IPS DF 19.7 (cell line): ENCODE measurements at places on chromosomes 4 and X.

- DNase-seq = no peak
Observed at GRCh38 chr4:149555799-149556198, 259.8 kb downstream of the IQCM start.

- no peak for DNase-seq
Observed at GRCh38 chrX:15158736-15159406, 111.0 kb downstream of the ASB9 start.

GRCh38 chrX:72094894-72095293 is 36.8 kb downstream of the RTL5 start:
- DNase-seq = no peak

GRCh38 chr4:123312116-123312515 is 84.5 kb upstream of the SPRY1 start:
- DNase-seq = no peak

GRCh38 chr4:142248946-142249345 is 597.2 kb downstream of the INPP4B start:
- DNase-seq = no peak

GRCh38 chrX:16185725-16186136 is 18.4 kb downstream of the MAGEB17 start:
- DNase-seq = no peak

GRCh38 chr4:140673729-140674128 is 82.5 kb downstream of the TBC1D9 start:
- DNase-seq = no peak

- no peak for DNase-seq
Observed at GRCh38 chrX:133810925-133811324, 174.5 kb downstream of the GPC3 start.

GRCh38 chrX:39983715-39984114 is 114.0 kb downstream of the BCOR start:
- no peak for DNase-seq

DNA sequence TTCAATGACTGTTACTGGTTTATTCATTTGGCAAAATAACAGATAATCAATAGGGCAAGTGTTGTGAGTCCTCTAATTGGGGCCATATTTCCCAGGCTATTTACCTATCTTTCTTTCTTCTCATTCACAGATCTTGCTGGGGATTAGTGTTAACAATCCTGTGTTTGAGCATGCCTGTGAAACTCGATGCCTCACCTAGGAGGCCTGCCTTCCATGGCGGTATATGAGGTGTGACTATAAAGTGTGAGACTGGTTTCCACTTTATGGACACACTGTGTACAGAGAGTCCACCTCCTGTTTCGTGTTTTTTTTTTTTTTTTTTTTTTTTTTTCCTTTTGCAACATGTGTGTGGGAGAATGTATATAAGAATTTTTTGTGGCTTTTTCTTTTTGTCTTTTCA is 199.3 kb downstream of the BMPR1B start:
- DNase-seq = peak; percentile 12

GRCh38 chrX:126836186-126836585 is 16.7 kb downstream of the PRR32 start:
- DNase-seq = no peak

DNA sequence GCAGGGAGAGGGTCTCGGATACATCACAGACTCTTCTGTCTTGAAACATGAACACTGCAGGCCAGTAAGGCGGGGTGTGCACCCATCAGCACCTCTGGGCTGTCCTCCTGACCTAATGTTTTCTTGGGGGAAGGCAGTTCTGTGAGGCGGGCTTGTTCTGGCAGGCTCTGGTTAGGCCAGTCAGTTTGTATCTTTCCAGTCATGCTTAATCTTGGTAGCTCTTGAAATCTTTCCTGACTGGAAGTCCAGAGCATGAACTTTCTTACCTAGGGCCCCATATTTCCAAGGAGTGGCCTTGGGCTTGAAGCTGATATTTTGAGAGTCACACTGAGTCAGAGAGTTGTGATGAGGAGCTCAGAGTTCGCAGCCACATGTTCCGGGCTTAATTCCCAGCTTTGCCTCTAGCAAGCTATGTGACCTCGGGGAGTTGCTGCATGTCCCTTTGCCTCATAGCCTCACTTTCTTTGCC is 54.2 kb upstream of the RASSF6 start:
- no peak for DNase-seq

GRCh38 chr4:77618383-77619241 is 13.0 kb downstream of the CXCL13 start:
- peak; percentile 76 for DNase-seq

GRCh38 chr4:76504613-76505465 is 69.8 kb downstream of the SHROOM3 start:
- no peak for DNase-seq

DNA sequence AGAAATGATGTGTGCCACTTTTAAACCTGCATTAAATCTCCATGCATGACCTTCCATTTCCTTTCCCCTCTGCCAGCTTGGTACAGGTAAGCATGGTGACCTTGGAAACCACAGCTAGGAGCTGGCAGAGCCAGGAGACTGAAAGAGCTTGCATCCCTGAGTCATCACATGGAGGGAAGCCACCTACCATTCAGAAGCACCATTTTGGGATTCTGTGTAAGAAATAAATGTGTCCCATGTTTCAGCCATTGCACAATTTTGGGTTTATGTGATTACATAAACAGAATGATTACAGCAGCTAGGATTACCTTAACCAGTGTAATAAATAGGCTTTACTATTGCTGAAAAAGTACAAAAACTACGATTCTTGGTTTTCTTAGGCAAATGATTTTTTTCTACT is 17.3 kb upstream of the CCDC149 start:
- DNase-seq = no peak

DNA sequence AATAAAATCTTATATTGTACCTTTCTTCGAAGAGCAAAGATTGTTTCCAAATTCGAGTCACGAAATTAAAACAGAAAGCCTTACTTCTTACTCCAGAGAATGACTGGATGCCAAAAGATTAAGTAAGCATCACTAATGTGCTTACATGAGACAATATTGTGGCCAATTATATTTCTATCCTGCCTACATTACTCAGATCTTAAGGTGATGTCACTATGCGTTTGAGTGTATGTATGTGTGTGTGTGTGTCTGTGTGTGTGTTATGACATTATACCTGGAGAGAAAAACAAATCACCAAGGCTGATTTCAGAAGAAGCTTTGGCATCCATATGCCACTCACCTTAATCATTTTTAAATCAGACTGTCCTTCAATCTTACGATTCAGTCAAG is 556.3 kb downstream of the PPARGC1A start:
- DNase-seq = no peak

DNA sequence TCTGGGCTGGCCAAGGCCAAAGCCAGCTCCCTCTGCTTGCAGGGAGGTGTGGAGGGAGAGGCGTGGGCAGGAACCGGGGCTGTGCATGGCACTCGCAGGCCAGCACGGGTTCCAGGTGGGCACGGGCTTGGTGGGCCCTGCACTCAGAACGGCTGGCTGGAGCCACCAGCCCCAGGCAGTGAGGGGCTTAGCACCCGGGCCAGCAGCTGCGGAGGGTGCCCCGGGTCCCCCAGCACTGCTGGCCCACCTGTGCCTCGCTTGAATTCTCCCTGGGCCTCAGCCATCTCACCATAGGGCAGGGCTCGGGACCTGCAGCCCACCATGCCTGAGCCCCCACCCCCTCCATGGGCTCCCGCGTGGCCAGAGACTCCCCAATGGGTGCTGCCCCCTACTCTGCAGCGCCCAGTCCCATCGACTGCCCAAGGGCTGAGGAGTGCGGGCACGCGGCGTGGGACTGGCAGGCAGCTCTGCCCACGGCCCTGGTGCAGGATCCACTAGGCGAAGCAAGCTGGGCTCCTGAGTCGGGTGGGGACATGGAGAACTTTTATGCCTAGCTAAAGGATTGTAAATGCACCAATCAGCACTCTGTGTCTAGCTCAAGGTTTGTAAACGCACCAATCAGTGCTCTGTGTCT is 193.9 kb downstream of the LARP7 start:
- no peak for DNase-seq

GRCh38 chr4:167578906-167579305 is 344.6 kb upstream of the SPOCK3 start:
- DNase-seq = no peak

DNA sequence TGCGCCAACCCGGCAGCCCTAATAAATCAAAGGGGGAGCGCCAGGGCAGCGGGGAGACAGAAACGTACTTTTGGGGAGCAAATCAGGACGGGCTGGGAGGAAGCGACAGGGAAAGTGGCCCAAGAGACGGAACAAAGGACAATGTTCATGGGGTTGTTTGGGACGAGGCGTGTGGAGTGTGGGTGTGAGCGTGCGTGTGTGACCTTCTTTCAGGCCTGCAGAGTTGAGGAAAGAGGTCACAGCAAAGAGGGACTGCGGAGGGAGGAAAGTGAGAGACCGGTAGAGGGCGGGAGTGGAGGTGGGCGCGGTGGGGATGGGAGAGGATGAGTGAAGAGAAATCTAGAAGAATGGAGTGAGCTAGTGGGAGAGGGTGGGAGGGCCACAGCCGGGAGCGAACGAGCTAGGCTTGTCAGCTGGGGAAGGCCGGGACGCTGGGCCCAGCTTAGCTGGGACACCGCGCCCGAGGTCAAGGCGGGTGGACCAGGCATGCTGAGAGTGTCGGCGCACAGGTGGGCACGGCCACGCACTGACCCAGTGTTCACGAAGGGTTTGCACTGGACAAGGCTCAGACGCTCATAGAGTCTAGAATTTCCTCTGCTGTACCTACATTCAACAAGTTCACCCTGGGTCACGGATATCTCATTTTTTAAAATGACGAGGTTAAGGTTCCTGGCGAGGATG is 14.7 kb upstream of the PITX2 start:
- no peak for DNase-seq

- no peak for DNase-seq
Observed at GRCh38 chr4:173414456-173414855, 15.5 kb upstream of the SCRG1 start.

GRCh38 chrX:49171752-49172279 is at the start of gene PLP2:
Gene PLP2, plus strand, starts transcription at chrX:49171898. Its CDS starts 103 bp downstream, at chrX:49172001.
- no peak for DNase-seq

- DNase-seq = no peak
Observed at GRCh38 chrX:55697381-55697780, 20.2 kb upstream of the RRAGB start.

DNA sequence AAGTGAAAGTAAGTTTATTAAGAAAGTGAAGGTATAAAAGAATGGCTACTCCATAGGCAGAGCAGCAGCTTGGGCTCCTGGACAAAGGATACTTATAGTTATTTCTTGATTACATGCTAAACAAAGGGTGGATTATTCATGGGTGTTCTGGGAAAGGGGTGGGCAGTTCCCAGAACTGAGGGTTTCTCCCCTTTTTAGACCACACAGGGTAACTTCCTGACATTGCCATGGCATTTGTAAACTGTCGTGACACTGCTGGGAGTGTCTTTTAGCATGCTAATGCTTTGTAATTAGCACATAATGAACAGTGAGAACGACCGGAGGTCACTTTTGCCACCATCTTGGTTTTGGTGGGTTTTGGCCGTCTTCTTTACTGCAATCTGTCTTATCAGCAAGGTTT is 557.6 kb downstream of the SPRY1 start:
- no peak for DNase-seq

GRCh38 chr4:110188113-110188512 is 10.3 kb downstream of the ELOVL6 start:
- no peak for DNase-seq

- DNase-seq = no peak
Observed at GRCh38 chr4:145230726-145231125, 50.3 kb upstream of the OTUD4 start.

GRCh38 chrX:154040863-154041262 is 21.2 kb upstream of the IRAK1 start:
- DNase-seq = no peak

DNA sequence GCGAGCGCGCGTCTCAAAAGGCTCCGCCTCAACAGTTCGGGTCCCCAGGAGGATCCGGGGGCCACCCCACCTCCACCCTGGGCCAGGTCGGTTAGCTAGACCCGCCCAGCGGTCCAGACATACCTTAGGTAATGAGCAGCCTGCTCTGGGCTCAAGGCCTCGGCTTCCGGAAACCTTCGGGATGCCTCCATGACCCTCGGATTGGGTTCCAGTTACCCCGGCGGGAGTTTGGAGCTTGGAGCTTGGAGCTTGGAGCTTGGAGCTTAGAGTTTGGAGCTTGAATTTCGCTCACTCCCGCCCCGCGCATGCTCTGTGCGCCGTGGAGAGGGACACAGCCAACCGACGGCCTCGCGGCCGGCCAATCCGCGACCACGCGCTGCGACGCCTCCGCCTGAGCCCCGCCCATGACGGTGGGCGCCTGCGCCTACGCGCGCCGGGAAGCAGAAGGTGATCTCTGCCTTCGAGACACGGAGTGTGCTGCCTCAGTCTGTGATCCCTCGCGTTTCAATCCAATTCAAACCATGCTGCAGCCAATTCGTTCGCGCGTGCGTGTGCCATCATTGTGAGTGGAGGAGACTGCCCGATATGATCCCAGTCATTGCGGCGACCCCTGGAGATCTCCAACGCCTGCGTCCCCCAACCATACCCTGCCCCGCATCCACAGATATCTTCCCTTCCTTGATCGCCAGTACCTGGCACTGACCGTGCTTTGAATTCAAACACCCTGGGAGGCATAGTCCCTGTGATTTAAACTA is at the start of gene ERCC6L:
ERCC6L (minus strand) TSS at position 307 of the 755 bp plus-strand sequence; CDS start at position 191, 116 bp downstream.
- peak; percentile 42 for DNase-seq

DNA sequence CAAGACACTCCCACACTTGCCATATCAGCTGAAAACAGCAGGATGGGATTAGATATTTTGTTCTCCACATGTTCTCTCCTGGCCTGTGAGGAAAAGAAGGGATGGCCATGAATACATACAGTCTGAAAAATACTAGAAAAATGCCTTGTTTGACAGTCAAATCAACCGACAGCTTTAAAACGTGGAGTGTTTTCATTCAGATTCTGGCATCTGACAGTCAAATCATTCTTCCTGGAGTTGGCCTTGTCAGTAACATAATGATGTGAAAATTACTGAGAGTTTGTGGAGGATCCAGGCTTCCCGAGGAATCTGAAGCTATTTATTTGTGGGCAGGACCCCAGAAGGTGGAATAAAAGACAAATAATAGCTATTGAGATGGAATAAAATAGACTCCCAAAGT is 188.2 kb downstream of the LDB2 start:
- no peak for DNase-seq

DNA sequence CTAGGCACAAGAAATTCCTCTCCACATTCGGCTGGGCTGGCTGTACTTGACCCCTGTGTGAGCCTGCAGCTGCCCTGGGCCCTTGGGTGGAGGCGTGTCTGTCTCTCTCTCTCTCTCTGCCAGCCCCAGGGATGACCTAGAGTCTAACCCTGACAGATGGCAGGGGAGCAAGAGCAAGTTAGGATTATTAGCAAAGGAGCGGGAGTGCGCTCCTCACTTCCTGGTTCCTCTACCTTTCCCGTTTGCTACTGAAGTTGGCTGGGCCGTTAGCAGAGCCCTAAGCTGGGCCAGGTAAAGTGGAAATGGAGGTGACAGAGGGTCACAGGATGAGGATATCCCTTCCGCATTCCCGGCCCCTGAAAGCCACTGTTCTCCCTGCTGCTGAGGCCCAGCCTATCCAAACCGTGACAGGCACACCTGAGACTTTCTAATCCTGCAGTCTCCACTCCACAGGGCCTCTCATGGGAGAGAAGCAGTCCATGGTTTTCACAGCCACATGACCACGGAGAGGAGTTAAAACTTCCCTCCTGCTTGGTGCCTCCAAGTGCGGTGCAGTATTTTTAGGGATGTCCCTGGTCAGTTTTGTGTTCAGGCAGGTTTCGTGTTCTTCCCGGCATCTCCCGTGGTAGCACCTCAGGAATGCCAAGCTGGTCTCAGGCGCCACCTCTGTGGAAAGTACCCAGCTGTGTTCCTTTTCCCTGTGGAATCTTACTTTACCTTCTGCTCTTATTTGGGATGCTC is 79.3 kb downstream of the CLDN22 start:
- no peak for DNase-seq

- no peak for DNase-seq
Observed at GRCh38 chr4:111450867-111451266, 694.4 kb upstream of the FAM241A start.
